GM20000 (cell line): ENCODE measurements at places on chromosomes 2 and 18.

- no peak for DNase-seq
Observed at GRCh38 chr2:17249249-17249648, 269.0 kb downstream of the RAD51AP2 start.

- no peak for DNase-seq
Observed at GRCh38 chr2:227864161-227864756, 7.2 kb upstream of the DAW1 start.

GRCh38 chr2:111667001-111667400 lies 217.0 kb downstream of the ANAPC1 start:
- DNase-seq, result no peak

GRCh38 chr2:218859556-218859987 lies at the start of gene WNT6:
Gene WNT6 (plus strand): TSS chr2:218859805. CDS start chr2:218860038, 233 bp downstream.
- DNase-seq, result no peak

- DNase-seq, result no peak
Observed at GRCh38 chr2:28325567-28326468, 66.8 kb upstream of the FOSL2 start.

- peak; percentile 38 for DNase-seq
Observed at GRCh38 chr18:56532176-56532840, 106.1 kb downstream of the TXNL1 start.

DNA sequence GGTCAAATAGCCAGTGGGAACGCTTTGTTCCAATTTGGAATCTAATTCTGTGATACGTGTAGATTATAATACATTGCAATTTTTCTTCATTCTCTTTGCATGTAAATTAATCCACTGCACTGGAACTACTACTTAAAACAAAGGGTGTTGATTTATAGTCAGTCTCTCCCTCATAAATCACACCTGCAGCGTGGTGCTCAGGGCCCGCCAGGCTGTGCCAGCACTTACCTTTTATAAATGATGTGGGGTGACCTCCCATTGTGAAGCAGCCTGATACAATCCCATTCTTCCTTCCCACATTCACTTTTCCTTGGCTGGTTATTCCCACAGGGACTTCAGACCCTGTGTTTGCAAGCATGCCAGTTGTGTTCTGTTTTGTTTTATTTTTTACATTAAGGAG lies 302.3 kb upstream of the ID2 start:
- no peak for DNase-seq

- peak; percentile 35 for DNase-seq
Observed at GRCh38 chr2:30266051-30266621, 34.8 kb downstream of the LBH start.

GRCh38 chr2:98468621-98469236 lies 24.1 kb downstream of the INPP4A start:
- no peak for DNase-seq

DNA sequence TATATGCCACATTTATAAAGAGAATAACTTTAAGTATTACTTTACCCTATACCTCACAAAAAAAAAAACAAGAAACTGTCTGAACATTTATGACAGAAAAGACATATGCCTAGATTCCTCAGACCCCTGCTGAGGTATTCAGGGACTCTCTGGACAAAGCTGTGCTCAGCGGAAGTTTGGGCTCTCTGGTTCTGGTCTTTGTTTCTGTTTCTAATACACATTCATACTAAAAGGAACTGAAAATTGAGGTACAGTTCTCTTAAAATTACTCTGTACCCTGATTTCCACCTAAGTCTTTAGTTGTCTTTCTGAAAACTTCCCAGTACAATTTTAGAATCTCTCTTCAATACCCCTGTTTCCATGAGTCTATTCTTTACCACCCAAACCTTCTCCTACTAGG lies 160.3 kb downstream of the IKZF2 start:
- no peak for DNase-seq

- peak; percentile 65 for DNase-seq
Observed at GRCh38 chr2:37376421-37377186, 32.2 kb downstream of the QPCT start.

GRCh38 chr2:168380500-168380899 lies 75.6 kb upstream of the CERS6 start:
- DNase-seq, result no peak

DNA sequence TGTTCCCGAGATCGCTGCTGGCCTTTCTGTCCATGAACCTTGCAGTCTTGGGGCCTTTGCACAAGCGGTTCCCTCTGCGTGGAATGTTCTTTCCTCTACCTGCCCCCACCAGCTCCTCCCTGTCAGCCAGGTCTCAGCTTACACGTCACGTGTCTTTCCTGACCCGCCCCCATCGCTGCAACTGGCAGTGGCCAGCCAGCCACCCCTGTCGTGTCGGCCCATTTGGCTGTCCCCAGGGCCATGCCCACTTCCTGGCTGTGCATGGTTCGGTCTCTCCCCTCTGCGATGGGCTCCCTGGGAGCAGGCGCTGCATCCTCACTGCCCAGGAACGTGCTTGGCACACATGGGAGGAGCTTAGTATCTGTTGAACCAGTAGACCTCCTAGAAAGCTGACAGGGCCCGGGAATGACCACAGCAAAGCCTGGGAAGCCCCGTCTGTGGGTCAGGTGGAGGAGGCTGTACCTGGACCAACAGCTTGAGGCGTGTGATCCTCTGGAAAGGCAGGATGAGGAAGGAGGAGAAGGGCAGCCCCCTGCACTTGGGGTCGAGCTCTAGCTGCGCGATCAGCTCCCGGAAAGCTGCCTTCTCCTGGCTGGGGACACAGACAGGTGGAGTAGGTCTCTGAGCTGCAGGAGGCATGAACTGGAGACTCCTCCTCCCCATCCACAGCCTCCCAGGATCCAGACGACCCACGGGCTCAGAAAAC lies 21.0 kb downstream of the SNORC start:
- no peak for DNase-seq

- DNase-seq, result no peak
Observed at GRCh38 chr2:106065983-106066820, 127.9 kb downstream of the UXS1 start.

- DNase-seq, result peak; percentile 73
Observed at GRCh38 chr2:20365249-20365817, 14.7 kb upstream of the PUM2 start.

DNA sequence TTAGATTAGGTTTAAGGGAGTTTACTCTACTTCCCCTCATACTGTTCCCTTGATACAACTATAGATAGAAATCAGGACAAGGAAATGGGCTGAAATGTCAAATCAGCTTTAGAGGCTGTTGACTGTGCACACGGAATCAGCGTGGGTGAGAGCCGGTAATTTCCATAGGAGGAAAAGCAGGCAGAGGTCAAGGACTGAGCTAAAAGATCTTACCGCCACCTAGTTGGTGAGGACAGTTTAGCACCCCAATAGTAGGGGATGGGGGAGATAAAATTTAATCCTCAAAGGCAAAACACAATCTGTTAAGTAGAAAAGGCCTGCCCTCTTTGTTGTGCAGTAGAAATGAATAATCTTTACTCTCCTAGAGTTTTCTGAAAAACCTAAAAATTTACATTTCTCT lies 1154.5 kb upstream of the CHAC2 start:
- no peak for DNase-seq

GRCh38 chr18:48620071-48620470 lies 81.2 kb downstream of the CTIF start:
- DNase-seq, result no peak

- no peak for DNase-seq
Observed at GRCh38 chr2:224381521-224382279, 20.2 kb downstream of the FAM124B start.

GRCh38 chr2:164928101-164928673 lies 27.1 kb downstream of the SLC38A11 start:
- DNase-seq, result no peak

- DNase-seq, result no peak
Observed at GRCh38 chr18:48393776-48394175, 15.4 kb downstream of the ZBTB7C start.

DNA sequence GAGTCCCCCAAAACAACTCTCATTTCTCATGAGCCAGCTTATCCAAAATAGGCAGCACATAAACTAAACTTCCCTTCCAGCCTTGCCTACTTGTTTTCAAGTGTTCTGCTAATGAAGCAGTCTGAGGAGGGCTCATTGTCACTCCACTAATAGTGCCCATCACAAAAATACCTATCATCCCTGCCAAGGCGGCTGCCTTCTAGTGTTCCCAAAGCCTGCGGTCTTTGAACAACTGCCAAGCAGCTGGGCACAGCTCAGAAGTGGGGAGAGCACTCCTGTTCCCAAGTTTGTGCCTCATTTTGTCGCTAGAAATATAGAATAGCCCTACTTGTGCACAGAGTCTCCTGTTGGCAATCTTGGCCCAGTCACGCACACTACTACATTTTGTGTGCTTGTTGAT lies 50.3 kb downstream of the DTNA start:
- no peak for DNase-seq

DNA sequence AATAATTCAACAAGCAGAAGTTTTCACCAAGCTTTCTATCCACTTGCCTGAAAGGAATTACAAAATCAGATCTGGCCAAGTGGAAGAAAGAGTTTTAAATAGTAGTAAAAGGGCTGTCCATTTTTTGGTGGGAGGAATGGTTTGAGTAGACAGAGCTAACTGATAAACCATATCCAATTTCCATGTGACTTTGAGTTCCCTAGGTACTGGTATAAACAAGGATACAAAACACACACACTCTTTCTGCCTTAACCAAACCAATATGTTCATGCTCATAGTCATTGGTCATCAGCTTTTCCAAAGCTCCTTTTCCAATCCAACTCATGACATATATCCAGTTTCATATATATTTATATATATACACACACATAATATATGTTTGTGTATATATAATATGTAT lies 49.5 kb upstream of the REL start:
- no peak for DNase-seq

- DNase-seq, result no peak
Observed at GRCh38 chr2:29747786-29748470, 173.5 kb downstream of the ALK start.

DNA sequence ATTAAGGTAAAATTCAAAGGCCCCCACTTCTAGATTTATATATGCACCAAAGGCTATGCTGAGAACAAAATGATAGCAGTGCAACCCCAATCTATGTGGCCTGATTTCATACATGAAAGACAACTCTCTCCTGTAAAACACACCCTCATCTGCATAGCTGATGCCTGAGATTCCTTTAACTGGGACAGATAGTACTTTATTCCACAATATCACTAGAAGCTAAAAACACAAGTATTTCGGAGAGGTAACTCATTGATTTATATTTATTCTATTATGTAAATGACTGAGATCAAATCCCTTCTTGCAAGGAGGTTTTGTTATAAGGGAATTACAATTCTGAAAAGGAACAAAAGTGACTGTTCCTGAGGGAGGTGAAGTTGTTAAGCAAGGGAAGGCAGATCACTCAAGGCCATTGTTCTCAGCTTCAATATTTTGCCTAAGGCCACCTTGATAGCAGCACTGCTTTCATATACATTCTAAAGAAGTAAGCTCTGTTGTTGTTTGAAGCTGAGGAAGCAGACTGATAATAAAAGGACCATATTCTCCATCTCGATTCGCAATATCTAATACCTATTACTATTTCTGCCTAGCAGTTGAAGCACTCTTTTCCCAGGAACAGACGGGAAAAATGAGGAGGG lies 471.0 kb upstream of the CDH7 start:
- DNase-seq, result no peak

DNA sequence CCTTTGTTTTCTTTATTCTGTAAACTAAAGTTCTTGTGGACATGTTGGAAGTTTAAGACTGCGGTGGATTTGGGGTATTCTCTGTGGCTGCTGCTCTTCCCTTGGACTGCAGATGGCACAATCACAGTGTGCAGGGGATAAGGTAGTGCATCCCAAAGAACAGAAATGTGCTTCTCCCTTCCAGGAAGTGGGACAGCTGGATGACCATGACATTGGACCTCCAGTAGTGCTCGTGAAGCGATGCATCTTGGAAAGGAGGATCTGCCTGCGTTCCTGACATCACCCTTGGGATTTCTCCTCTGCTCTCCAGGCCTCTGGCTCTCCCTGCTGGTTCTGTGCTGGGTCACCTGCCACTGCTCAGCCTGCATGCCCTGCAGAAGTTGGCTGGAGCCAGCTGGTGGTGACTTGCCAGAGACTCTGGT lies 109.9 kb downstream of the SLC4A3 start:
- no peak for DNase-seq

DNA sequence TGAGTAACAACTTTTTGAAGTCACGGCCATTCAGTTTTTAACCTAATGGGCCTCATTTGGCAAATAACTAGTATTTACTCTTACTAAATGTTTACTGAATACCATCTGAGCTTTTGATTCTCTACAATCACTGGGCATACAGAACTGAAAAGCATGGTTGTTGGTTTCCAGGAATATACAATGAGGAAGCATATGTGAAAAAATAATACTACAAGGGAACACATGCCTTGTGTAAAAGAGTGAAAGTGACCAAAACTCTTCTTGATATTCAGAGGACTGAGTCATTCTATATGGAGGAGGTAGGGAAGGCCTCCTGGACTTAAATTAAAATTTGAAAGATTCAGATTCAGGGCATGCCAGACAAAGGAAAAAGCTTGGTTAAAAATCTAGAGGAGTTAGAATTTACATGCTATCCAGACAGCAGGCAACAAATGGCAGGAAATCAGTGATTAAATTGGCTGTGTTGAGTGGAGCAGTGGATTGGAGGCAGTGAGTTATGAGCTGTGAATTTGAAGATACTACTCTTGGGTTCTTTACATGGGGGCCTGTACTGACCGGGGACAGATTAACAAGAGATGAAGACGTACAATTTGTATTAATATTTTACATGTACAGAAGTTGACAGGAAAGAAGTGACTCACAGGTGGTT lies 53.6 kb upstream of the NRXN1 start:
- DNase-seq, result no peak

- DNase-seq, result peak; percentile 18
Observed at GRCh38 chr18:75456199-75456631, 28.7 kb upstream of the SMIM21 start.

DNA sequence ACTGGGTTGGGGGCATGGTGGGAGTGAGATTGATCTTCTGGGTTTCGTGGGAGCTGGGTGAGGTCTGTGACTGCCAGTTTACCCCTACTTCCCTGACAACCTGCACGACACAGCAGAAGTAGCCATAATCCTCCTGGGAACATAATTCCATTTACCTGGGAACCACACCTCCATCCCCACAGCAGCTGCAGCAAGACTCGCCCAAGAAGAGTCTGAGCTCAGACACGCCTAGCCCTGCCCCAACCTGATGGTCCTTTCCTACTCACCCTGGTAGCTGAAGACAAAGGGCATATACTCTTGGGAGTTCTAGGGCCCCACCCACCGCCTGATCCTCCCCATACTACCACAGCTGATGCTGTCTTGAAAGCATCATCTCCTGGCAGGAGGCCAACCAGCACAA lies 43.8 kb downstream of the FLACC1 start:
- no peak for DNase-seq

GRCh38 chr2:238573065-238573778 lies 146.5 kb downstream of the ASB1 start:
- peak; percentile 76 for DNase-seq

GRCh38 chr2:104848526-104848925 lies 5.4 kb upstream of the POU3F3 start:
- peak; percentile 45 for DNase-seq

GRCh38 chr2:157893611-157894010 lies 17.5 kb upstream of the ACVR1 start:
- DNase-seq, result no peak
